Small intestine (tissue), 16 donors: ENCODE measurements at places on chromosomes 5 and 9. TPM values are rescaled to one million over a fixed set of nuclear protein-coding genes. Genes with fewer than 3 reads are reported as not detected.

DNA sequence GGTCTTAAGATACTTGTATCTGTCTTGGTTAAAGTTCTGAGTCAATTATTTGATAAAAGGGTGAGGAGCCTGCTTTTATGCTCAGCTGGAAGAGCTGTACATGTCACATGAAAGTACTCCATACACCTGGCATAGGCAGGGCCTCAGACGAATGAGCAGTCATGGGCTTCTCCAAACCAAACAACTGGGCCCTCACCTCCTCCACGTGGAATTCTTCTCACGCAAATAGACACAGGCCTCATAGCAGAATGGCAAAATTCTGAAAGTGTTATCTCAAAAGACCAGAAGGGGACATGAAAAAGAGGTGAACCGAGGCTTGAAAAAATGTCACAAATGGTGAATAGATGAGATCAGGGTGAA lies 48.6 kb downstream of the FAM240B start:
- no peak for DNase-seq
- no peaks in the 10 kb centered on the region for H3K27me3 ChIP-seq
- no peaks in the 10 kb centered on the region for H3K36me3 ChIP-seq
- no peak overlapping the region for H3K4me3 ChIP-seq
- H3K27ac ChIP-seq: no peak overlapping the region
- H3K4me1 ChIP-seq: no peaks in the 10 kb centered on the region

GRCh38 chr5:43231977-43232376 lies 40.0 kb downstream of the NIM1K start:
- no peaks in the 10 kb centered on the region for H3K4me1 ChIP-seq
- H3K4me3 ChIP-seq: no peak overlapping the region
- H3K36me3 ChIP-seq: no peaks in the 10 kb centered on the region
- no peaks in the 10 kb centered on the region for H3K27me3 ChIP-seq
- H3K27ac ChIP-seq: no peak overlapping the region

DNA sequence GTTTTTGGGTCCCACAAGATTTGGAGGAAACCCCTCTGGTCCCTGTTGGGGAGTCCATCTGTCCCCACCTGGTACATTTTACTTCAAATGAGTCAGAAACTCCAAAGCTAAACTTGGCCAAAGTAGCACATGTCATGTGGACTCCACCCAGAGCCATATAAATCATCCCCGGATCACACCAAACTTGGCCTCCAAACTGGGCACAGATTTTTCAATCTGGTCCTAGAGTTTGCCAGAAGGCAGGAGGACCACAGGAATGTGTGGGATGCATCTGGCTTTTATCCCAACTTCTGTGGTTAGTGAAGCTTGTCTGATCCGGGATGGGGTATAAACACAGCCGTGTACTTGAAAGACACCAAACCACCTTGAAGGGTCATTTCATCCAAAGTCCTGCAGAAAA lies 66.3 kb downstream of the MAT2B start:
- H3K36me3 ChIP-seq: no peaks in the 10 kb centered on the region
- no peaks in the 10 kb centered on the region for H3K27me3 ChIP-seq

- peak overlapping the region; percentile 17 for H3K27ac ChIP-seq
- peaks cover 3% of the 10 kb centered on the region for H3K4me1 ChIP-seq
- no peak overlapping the region for H3K4me3 ChIP-seq
- no peaks in the 10 kb centered on the region for H3K27me3 ChIP-seq
These were observed 19.0 kb downstream of the STOM start for GRCh38 chr9:121350993-121351561.

DNA sequence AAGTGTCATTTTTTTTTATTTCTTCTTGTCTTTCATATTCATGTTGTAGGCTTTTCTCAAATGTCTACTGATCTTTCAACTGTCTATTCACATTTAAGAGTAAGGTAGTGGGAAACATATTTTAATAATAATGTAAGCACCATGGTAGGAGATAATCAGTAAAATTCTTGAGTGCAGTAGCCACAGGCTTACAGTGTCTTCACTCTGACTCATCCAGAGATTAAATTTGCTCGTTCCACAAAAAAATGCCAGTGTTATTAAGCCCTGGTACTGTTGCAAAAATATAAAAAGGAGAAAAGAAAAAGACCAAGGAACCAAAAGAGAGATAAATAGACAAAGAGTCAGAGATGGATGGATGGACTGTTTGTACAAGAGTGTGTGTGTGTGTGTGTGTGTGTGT lies 43.0 kb downstream of the PARP8 start:
- no peaks in the 10 kb centered on the region for H3K36me3 ChIP-seq
- DNase-seq: no peak
- no peak overlapping the region for H3K27ac ChIP-seq
- H3K4me1 ChIP-seq: peaks cover 2% of the 10 kb centered on the region
- H3K27me3 ChIP-seq: no peaks in the 10 kb centered on the region
- no peak overlapping the region for H3K4me3 ChIP-seq

DNA sequence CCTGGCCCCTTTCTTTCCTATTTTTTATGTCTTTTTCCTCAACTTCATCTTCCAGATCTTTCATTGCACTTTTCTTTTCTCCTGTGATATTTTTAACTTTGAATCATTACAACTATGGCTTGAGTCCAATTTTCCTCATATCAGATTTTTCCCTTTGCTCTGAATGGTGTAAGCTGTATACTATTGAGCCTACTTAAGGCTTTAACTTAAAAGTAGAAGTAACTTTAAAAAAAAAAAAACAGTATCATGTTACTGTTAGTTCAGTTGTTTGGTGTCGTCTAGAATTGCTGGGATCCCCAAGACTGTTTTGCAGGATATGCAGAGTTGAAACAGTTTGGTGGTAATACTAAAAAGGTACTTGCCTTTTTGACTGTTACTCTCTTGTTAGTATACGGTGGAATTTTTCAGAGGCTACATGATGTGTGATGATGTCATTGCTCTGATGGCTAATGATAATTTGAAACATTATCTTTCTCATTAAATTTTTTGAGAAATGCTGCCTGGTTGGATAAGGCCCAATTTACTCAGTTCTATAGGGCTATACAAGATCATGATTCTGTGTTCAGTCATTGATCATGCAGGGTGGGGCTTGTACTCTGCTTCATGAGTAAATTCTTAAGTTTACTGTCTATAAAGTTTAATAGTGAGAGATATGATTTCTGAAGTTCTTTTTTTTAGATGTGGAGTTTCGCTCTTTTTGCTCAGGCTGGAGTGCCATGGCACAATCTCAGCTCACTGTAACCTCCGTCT lies 8.8 kb downstream of the NAA35 start:
- no peaks in the 10 kb centered on the region for H3K27me3 ChIP-seq
- no peak overlapping the region for H3K4me3 ChIP-seq
- DNase-seq: no peak
- H3K4me1 ChIP-seq: no peaks in the 10 kb centered on the region

GRCh38 chr9:6681957-6682501 lies 36.5 kb upstream of the GLDC start:
- no peak for DNase-seq
- H3K4me3 ChIP-seq: peak overlapping the region; percentile 59
- H3K36me3 ChIP-seq: no peaks in the 10 kb centered on the region
- peak overlapping the region; percentile 99 for H3K27ac ChIP-seq

DNA sequence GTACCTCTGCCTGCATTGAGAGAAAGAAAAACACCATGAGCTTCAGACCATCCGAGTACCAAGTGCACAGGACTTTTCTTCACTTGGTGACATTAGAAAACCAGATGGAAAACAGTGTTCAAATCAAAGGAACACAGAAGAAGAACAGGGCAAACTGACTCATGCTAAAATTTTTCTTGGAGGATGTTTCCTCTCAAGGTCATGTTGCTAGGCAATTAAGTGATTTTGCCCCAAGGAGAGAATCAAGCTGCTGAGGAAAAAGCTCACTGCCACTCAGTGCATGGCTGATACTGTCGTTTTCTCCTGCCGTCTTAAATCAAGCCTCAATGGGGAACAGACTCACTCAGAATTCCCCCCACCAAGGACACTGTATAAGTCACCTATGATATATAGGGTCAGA lies 57.9 kb upstream of the SIMC1 start:
- H3K36me3 ChIP-seq: no peaks in the 10 kb centered on the region
- H3K27me3 ChIP-seq: peaks cover 10% of the 10 kb centered on the region
- no peak overlapping the region for H3K27ac ChIP-seq
- no peaks in the 10 kb centered on the region for H3K4me1 ChIP-seq
- no peak for DNase-seq

Gene FYB1
- 6.2 TPM for polyA plus RNA-seq

Gene C9orf50
- not detected for polyA plus RNA-seq

Gene CTSL
- polyA plus RNA-seq: 90.7 TPM

- DNase-seq: no peak
- H3K27ac ChIP-seq: no peak overlapping the region
- H3K4me3 ChIP-seq: no peak overlapping the region
- H3K4me1 ChIP-seq: no peaks in the 10 kb centered on the region
These were observed 921.8 kb downstream of the NR2F1-AS1 start for GRCh38 chr5:92659246-92659645.

Gene PCDHB5
- polyA plus RNA-seq: not detected

DNA sequence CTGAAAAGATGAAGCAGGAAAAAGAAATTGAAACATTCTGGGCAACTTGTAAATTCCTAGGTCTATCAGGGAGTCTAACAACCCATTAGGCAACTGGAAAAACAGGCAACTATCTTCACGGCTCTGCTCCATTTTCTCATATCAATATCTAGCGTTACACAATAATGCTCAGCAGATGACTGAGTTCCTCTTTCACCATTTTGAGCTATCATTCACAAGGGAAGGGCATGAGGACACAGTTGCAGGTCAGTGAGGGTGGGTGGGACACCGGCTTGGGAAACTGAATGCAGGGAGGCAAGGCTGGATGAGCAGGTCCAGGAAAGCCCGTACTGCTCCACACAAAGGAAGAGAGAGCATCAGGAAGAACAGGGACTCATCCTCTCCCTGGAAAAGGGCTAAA lies 67.0 kb downstream of the FRMD3 start:
- peak; percentile 25 for DNase-seq
- peaks cover 8% of the 10 kb centered on the region for H3K4me1 ChIP-seq
- no peak overlapping the region for H3K4me3 ChIP-seq
- peak overlapping the region; percentile 30 for H3K27ac ChIP-seq

DNA sequence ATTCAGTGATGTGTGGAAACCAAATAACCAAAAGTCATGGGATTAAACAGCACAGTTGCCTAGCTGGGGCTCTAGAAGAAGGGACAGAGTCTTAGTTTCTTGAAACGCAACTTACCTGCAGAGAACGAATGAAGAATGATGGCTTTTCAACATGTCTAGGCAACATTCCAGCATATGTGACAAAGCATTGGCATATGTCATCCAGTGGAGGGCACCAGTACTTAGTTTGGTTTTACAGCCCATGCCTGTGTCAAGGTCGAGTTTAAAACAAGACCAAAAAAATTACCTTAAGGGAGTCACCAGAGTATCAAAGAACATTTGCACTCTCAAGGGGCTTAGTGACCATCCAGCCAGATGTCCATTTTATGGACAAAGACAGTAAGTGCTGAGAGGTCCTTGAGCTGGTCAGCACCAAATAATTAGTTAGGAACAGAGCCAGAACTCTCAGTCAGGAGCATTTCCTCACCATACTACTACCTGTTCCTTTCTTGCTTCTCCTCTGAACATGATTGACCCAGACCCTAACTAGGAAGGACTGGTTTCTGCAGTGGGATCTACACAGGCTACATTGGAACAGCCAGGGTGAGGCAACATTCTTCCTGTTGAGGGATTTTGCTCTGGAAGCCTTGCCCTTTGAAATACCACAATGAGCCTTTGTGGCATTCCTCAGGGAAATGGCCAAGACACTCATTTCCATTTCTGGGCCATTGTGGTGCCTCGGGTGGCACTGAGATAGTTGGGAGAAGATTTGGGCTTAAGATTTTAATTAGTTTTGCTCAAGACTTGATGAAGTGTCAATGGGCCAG lies 75.4 kb upstream of the ANKH start:
- no peaks in the 10 kb centered on the region for H3K27me3 ChIP-seq
- peak; percentile 56 for DNase-seq
- H3K4me3 ChIP-seq: no peak overlapping the region
- no peaks in the 10 kb centered on the region for H3K36me3 ChIP-seq
- H3K27ac ChIP-seq: no peak overlapping the region
- H3K4me1 ChIP-seq: no peaks in the 10 kb centered on the region

GRCh38 chr5:106720367-106720766 lies 950.4 kb downstream of the EFNA5 start:
- H3K4me1 ChIP-seq: no peaks in the 10 kb centered on the region
- no peak overlapping the region for H3K4me3 ChIP-seq
- no peak for DNase-seq

GRCh38 chr9:97735070-97735600 lies 38.0 kb upstream of the XPA start:
- no peak for DNase-seq
- H3K4me3 ChIP-seq: no peak overlapping the region
- no peaks in the 10 kb centered on the region for H3K4me1 ChIP-seq
- H3K27me3 ChIP-seq: no peaks in the 10 kb centered on the region
- H3K36me3 ChIP-seq: no peaks in the 10 kb centered on the region
- H3K27ac ChIP-seq: no peak overlapping the region

Gene TYRP1
- 0.10 TPM for polyA plus RNA-seq

Gene PCDHGB1
- polyA plus RNA-seq: 0.21 TPM

DNA sequence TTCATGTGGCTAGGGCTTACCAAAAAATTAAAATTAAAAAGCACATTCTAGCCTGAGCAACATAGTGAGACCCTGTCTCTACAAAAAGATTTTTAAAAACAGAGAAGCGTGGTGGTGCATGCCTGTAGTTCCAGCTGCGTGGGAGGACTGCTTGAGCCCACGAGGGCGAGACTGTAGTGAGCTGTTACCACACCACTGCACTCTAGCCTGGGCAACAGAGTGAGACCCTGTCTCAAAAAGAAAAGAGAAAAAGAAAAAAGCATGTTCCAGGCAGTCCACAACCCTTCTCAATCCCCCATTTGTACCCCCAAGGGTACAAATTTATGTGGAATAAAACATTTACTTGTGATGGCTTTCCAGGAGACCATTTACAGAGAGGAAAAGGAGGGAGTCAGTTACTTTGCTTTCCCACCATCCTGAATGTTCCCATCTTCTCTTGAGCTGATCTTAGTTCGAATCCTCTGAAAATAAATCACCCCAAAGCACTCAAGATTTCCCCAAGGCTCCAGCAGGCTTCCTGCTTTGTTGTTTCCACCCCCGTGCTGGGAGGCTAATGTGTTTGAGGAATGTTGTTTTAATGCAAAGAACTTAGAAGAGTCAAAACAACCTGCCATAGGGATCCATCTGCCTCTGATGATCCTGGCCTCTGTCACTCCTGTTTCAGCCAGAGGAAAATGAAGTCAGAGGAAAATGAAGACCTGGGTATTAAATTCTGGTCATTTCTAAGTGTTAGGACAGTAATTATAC lies 384.7 kb downstream of the BNC2 start:
- H3K27me3 ChIP-seq: no peaks in the 10 kb centered on the region
- no peak for DNase-seq
- H3K36me3 ChIP-seq: no peaks in the 10 kb centered on the region
- no peak overlapping the region for H3K4me3 ChIP-seq
- H3K4me1 ChIP-seq: no peaks in the 10 kb centered on the region

Gene HTR4
- polyA plus RNA-seq: 2.8 TPM

Gene AUH
- 16.9 TPM for polyA plus RNA-seq

Gene TAS2R1
- polyA plus RNA-seq: 0.50 TPM

DNA sequence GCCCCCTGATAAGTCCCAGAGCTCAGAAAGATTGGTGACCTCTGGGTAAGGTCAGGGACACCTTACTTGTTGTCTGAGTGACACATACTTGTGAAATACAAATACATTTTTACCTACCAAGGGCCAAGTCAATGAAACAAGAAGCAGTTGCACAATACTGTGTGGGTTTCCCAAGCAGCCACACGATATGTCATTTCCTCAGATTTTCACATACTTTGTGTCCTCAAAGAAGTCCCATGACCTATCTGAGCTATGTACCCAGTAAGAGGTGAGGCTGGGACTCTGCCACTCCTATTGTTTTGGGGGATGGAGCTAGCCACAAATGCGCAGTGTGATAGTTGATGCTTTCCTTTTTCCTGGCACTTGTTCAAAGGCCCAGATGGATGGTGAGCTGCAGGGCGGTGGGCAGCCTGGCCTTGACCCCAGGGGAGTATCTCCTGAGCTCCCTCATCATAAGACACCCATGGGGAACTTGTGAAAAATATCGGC lies 4.8 kb upstream of the SLC25A51 start:
- H3K4me1 ChIP-seq: no peaks in the 10 kb centered on the region
- H3K4me3 ChIP-seq: no peak overlapping the region
- H3K36me3 ChIP-seq: no peaks in the 10 kb centered on the region
- H3K27ac ChIP-seq: no peak overlapping the region
- no peak for DNase-seq
